ENCODE measurements at places on chromosomes 7 and 10.

- DNase-seq = no peak
Observed at GRCh38 chr7:137890449-137890921, 43.7 kb upstream of the DGKI start.

DNA sequence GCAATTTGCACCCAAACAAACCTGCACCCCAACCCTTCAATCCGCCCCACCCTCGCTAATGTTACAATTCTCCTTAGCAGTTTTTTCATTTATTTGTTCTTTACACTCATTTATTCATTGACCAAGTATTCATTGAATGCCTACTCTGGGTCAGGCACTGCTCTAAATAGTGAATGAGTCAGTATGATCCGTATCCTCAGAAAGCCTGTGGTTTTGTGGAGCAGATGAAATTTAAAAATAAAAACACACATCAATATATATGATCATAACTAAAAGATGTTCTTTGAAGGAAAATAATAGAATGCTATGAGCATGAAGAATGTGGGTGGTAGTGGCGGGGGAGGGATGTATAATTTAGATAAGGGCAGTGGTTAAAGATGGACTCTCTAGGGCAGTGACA, 13.3 kb downstream of the IFIT5 start:
- DNase-seq = no peak

- no peak for DNase-seq
Observed at GRCh38 chr10:30435073-30435422, 1.1 kb downstream of the MAP3K8 start.

DNA sequence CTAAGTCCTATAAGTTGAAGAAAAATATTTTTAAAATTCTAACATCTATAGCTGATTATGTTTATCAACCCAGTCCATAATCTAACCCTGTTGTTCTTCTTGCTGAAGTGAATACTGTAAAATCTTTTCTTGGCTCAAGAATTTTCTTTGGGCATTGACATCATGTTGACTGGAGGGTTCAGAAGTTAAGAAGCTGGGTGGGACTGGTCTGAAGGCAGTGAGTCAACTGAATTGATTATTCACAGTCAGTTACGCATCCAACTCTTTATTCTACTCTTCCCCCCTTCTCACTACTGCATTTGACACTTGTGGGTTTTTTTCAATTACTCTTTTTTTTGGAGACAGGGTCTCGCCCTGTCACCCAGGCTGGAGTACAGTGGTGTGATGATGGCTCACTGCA, 31.0 kb downstream of the DENND2A start:
- DNase-seq = no peak

GRCh38 chr10:75972491-75973276, 541.3 kb downstream of the LRMDA start:
- DNase-seq = no peak

DNA sequence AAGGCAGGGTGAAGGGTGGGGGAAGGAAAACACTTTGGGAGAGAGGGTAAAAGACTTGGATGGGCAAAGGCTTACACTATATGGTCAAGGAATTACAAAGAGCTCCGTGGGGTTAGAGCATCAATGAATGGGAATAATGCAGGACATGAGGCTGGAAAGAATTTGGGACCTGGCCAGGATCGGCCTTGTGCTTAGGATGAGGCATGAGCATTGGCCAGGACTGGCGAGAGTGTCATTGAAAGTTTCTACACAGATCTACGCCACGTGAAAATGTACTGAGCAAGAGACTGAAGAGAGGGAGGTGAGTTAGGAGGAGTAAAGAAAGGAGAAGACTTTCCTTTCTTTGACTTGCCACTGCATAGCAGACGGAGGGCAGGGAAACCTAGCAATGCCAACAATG, 142.8 kb downstream of the PTEN start:
- DNase-seq = no peak

GRCh38 chr7:37659971-37660565, 23.5 kb upstream of the GPR141 start:
- no peak for DNase-seq

DNA sequence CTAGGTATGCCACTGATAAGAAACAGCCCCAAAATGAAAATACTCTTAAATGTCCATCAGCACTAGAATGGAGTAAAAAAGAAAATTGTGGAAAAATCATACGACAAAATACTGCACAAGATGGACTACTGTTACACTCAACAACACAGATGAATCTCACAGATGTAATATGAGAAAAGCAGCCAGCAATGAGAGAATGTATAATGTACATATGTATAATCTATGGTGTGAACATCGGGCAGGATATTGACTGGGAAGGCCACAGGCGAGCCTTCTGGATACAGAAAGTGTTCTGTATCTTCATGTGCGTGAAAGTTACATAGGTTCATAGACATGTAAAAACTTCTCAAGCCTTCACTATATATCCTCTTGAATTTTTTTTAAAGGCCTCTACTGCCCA, 212.6 kb downstream of the PARD3 start:
- no peak for DNase-seq

DNA sequence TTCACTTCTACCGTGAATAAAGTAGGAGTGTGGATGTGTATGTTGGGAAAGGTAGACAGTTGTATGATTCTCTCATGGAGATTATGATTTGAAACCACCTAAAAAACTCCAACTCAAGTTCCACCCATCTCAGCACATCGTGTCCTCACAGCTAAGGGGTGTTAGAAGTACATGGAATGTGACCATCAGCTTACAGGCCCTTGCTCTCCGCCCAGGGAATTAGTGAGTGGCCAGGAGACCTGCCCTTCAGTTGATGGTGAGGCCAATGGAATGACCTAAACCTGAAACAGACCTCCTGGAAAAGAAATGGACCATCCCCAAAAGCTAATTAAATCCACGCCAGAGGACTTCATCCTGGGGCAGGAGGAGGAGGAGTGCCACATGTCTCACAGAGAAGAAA, 2.1 kb upstream of the WNT2 start:
- no peak for DNase-seq

- DNase-seq = no peak
Observed at GRCh38 chr7:148590471-148590870, at the start of gene C7orf33. Gene C7orf33, plus strand, starts transcription at chr7:148590766. Its CDS starts 160 bp downstream, at chr7:148590926.

- no peak for DNase-seq
Observed at GRCh38 chr10:122476333-122476695, 15.0 kb downstream of the HTRA1 start.

DNA sequence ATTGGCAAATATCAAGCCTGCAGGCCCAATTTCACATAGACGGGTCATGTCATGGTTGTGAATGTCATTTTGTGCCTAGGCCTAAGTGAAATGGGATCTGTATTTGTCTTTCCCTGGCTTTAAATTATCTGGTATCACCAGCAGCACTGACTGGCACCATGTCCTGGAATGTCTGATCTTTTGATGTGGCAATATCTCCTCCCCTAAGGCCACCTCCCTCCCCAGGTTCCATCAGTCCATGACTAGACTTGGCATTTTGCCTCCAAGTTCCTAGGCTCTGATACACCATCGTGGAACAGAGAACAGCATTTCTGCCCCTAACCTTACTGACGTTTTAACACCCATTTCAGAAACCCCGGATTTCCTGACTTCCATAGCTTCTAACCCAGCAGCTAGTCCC, 513.9 kb downstream of the GALNT17 start:
- DNase-seq = no peak

DNA sequence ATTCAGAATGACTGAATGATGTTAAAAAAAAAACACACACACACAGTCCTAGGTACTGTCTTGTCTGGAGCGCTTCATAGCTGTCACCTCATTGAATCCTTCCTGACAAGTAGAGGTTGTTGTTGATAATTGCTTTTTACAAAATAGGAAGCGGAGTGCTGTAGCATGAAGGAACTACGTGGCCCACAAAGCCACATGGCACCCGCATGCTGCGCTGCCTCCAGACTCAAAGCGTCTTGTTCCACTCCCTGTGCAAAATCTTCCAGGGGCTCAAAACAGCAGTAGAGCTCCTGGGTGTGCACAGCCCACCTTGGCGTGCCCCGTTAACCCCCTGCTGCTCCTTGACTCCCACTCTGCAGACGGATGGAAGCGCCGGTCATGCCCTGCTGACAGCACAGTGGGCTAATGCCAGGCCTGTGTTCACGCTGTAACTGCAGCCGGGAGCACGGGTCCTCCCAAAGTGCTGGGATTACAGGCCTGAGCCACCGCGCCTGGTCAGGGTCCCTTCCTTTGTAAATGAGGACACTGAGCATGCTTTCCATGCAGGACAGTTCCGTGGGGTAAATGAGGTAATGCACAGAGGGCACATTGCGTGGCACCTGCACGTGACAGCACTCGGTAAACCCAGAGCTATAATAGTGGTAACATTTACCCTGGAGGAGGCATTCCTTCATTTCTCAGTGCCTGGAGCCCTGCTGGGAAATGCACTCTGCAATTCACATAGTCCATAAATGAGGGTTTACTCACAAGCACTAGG, 91.1 kb upstream of the GNA12 start:
- no peak for DNase-seq

DNA sequence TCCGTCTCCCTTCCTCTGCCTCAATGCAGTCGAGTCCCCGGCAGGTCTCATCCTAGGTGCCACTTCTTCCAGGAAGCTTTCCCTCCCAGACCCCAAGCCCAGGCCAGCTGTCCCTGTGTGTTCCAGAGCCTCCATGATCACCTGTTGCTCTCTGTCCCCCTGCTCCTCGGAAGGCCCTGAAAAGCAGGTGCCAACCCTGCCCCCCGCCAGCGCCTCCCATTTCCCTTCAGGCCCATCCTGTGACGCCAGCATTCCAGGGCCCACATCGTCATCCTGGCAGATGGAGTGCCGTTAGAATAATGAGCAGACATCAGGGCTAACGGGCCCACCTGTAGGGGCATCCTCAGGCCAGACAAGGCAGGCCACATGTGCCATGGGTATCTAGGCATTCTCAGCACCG, 253.0 kb upstream of the PPP2R2D start:
- no peak for DNase-seq

DNA sequence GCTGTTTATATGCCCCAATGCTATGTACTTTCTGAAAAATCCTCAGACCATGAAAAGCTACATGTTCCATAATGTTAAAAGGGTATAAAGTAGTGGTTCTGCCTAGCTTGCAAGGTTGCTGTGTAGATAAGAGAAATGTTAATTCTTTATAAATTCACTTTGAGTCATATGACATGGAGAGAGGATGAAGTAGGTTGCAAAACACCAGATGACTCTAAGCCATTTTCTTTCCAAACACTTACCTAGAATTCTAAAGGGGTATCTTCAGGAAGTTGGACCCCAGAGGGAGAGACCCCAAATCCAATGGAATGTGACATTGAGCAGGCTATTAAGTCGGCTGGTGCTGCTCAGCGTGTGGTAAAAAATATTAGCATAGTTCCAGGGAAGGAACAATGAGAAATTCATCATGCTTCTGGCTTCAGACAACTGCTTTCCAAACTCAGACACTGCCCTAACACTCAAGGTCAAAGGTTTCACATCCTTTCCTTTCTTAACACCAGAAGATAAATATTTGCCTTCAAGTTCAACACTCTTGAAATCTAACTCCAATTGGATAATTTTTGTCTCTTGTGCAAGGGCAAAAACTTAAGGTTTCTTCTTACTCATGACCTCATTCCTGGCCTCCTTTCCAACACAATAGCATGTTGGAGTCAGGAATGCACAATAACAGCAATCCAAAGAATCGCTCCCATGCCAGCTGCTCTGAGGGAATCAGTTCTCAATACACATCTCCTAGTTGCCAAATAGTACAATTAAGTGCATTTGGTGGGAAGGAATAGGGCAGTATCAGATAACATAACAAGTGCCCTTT, 100.7 kb upstream of the AFAP1L2 start:
- no peak for DNase-seq

DNA sequence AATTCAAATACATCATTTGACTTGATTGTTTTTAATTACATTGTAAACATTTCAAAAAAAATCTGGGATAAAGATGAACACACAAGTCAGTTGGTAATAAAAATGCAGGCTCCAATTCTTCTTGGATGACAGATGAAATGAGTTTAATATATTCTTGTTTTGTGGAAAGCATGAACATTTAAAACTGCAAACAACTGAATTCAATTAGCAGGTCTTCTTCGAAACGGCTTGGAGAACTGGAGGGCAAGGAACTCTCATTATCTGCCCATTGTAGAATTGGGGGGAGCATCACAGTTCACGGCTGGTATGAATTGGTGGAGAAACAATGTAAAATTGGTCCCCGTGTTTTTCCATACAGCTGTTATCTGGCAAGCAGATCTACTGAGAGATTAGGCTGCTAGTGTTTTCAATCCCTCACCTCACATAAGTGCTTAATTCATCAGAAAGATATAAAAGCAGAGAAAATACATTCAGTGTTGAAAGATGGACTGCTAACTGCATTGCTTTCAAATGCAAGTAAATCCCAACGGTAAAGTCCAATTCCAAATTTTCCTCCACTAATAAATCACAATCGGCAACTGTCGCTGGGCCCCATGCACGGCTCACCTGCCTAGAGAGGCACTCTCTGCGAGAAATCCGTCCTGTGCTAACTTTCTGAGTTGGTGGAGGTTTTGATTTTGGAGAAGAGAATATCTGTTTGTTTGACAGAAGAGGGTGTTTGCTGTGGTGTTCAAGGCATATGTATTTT, 199.5 kb downstream of the ZNF438 start:
- DNase-seq = no peak

DNA sequence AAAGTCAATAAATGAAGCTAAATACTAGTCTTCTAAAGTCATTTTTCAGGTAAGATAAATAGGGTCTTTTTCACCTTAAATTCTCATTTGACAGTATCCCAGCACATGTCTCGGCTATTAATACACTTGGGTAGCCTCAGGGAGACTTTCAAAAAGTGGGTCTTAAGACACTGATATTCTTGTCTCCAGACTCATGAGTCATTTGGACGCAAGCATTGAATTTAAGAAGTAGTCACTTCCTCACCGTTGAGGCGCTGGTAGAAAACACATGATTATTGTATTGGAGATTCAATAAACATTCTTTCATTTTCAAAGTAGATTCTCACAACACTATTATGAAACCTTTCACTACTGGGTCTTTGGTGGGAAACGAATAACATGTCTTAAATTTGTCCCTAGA, 108.9 kb upstream of the SP8 start:
- no peak for DNase-seq

DNA sequence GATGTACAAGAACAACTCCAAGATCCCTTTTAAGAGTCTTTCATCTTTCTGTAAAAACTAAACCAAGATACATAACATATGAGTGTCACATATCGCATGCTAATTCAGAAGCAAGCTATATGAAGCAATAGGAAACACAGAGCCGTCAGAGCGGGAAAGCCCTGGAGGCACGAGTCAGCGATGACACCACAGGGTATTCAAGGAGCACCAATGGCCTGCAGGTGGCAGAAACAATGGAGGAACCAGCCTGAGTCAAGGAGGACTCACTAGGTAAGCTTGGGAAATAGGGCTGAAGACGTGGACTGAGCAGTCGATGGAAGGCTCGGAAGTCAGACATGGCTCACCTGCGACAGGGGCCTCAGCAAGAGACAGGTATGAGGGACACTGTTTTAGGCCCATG, 214.4 kb downstream of the FAM107B start:
- peak; percentile 51 for DNase-seq

GRCh38 chr7:151366880-151367222, 25.2 kb downstream of the NUB1 start:
- DNase-seq = no peak

- no peak for DNase-seq
Observed at GRCh38 chr10:42982891-42983506, 93.9 kb upstream of the RET start.

- no peak for DNase-seq
Observed at GRCh38 chr7:111174510-111174909, 83.6 kb downstream of the LRRN3 start.
